ENCODE measurements at places on chromosomes 1 and 21.

DNA sequence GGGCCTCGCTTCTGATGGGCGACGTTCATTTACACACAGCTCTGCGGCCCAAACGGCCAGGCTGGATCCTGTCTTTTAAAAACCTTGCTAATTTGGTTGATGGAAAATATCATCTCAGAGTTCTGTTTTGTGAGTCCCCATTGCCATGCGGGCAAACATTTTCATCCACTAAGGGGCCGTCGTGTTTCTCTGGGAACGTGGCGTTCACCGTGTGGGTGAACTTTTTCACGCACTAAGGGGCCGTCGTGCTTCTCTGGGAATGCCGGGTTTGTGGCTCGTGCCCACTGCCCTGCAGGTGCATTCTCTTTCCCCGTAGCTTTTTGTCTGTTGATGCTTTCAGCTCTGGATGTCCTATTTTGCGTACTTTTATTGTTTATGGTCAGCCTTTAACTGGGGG lies 6.8 kb downstream of the COL18A1 start:
- no peak for DNase-seq

DNA sequence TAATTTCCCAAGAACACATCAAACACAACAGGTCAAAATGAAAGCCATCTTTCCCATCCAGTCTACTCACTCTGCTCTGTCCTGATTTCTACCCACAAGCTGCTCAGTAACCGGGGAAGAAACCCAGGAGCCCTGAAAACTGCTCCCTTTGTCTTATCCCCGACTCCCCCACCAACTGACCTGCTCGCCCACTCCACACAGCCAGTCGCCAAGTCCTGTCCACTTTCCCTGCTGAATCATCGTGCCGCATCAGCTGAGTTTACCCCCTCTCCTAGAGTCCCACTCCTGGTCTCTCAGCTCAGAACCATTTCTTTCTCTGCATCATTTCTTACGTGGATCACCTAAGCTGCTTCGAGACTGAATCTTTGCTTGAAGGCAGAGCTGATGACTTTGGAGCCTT lies 11.2 kb upstream of the RCAN1 start:
- no peak for DNase-seq

- no peak for DNase-seq
Observed at GRCh38 chr1:1920057-1920607, 1.1 kb upstream of the TMEM52 start.

DNA sequence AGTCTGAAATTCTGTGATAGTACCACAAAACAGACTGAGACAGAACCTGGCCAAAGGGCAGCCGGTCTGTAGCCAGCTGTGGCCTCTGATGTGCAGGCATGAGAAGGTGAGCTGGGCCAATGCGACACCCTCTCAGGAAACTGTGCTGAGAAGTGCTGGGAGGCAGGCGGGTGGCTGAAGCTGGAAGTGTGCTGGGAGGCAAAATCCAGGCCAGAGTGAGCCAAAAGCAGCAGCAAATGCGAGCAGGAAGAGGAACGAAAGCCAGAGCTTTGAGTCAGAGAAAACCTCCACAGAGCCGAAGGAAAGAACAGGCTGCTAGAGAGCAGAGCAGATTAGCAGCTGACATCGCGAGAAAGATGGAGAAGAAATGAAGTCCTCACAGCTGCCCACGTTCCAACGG lies 10.2 kb upstream of the ATP13A2 start:
- DNase-seq: no peak

- no peak for DNase-seq
Observed at GRCh38 chr1:152148981-152149380, 10.0 kb downstream of the RPTN start.

DNA sequence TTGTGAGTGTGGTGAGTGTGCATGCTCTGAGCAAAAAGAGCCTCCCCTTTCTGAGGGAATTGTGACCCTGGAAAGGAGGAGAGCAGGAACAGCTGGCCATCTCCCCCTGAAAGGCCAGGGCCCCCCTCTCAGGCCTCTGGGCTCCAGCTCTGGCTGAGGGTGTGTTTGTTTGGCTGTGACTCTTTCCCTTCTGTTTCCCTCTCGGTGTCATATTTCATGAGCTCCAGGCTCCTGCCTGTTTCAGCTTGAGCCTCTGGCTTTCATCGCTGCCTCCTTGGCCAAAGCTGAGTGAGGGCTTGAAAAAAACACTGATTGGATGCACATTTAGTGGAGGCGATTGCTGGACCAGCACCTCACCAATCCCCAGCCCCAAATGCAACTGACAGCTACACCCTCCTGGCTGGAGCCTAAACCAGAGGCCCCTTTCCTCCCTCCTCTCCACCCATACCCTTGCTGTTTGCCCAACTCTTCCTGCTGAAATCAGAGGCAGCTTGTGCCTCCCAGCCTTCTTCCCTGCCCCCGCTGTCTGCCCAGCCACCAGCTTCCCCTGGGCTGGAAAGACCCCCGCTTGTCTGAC lies 64.1 kb downstream of the DDR2 start:
- DNase-seq: no peak

- DNase-seq: no peak
Observed at GRCh38 chr1:231522038-231522437, 6.4 kb upstream of the TSNAX start.

- DNase-seq: no peak
Observed at GRCh38 chr1:93746021-93746812, 64.6 kb upstream of the BCAR3 start.

- DNase-seq: no peak
Observed at GRCh38 chr21:44815225-44815624, 2.6 kb downstream of the SUMO3 start.

DNA sequence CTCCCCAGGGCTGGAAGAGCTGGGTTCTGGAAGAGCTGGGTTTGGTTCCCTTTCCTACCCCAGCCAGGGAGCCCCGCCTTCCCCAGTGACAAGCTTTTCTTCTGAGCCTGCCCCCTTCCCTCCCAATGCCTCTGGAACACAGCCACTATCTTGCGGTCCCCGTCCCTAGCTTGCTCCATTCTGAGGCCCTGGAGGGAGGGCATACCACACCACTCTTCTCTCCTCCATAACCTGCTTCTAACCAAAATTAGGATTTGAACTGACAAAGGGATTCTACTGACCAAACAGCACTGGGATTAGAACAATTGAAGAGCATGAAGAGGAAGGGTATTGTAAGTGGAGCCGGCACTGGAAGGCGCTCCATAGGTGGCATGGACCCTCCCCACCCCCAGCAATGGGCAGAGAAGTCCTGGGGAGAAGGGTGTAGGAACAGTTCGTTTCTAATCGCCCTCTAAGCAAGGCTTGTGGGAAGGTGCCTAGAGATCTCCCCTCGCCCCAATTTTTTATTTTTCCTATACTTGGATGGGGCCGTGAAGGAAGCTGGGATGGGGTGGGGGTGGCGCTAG lies 690 bp downstream of the C1orf216 start:
- DNase-seq: no peak

- DNase-seq: no peak
Observed at GRCh38 chr1:12067900-12068821, 5.1 kb downstream of the TNFRSF8 start.

DNA sequence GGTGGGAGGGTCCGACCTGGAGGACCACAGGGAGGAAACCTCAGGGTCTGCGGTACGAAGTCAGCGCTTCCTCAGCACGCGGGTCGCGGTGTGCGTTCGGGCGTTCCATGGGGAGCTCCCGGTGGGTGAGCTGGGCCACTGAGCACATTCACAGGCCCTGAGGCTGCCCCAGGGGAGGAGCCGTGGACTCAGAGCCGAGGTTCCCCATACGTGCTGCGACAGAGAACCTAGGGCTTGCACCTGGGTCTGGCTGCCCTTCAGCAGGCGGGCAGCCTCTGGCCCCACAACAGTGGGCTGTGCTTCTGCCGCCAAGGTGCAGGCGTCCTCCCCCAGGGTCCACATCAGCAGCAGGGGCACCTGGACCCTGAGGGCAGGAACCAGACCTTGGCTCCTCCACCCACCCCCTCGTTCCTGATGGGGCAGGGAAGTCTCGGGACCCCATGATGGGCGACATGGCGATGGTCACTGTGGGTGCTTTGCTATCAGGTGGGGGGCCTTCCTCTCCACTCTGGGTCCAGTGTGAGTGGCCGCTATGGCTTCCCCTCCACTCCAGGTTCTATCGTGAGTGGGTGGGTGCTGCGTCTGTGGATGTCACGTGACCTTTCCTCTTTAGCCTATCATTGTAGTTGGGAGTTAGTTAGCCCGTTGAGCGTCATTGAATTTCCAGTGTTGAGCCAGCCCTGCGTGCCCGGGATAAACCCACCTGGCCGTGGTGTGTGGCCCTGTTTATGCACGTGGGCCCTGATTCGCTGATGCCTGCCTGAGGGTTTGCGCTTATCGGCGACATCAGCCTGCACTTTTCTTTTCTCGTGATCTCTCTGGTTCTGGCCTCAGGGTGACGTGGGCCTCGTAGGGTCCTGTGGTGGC lies 27.9 kb downstream of the FTCD start:
- no peak for DNase-seq

- no peak for DNase-seq
Observed at GRCh38 chr1:8427493-8427892, 109.6 kb downstream of the SLC45A1 start.

DNA sequence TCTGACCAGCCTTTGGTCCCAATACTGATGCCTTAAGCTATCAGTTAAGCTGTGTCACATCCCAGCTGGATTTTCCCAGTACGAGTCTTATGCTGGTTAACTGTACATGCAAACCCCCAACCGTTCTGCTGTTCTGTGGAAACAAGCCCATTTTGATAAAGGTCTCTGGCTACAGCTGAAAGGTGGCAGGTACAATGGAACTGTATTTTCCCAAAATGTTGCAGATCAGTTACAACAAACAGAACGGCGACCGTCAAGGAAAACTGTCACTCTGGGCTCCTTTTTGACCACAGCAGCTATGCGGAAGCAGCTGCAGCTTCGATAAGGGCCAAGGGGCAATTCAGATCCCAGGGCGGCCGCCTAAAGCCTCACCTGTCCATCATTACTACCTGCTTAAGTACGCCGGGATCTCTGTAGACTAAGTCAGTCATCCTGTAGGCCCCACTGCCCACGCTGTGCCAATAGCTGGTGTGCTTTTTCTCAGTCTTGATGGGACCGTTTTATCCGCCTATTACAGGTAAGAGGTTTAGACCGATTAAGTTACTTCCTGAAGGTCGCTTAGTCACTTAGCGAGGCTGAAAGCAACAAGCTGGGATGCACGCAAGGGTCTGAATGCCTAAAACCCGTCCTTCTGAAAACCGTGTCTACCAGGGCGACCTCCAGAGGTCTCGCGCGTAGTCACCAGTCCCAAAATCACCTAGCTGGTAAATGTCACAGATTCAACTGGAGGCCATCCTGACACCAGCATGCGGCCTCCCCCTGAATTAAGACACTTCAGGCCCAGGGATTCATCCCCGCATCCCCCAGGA lies 11.1 kb upstream of the RAB42 start:
- DNase-seq: no peak

- DNase-seq: no peak
Observed at GRCh38 chr1:63276624-63277023, 45.7 kb upstream of the FOXD3 start.

- DNase-seq: no peak
Observed at GRCh38 chr1:180250883-180251509, 20.9 kb downstream of the LHX4 start.

DNA sequence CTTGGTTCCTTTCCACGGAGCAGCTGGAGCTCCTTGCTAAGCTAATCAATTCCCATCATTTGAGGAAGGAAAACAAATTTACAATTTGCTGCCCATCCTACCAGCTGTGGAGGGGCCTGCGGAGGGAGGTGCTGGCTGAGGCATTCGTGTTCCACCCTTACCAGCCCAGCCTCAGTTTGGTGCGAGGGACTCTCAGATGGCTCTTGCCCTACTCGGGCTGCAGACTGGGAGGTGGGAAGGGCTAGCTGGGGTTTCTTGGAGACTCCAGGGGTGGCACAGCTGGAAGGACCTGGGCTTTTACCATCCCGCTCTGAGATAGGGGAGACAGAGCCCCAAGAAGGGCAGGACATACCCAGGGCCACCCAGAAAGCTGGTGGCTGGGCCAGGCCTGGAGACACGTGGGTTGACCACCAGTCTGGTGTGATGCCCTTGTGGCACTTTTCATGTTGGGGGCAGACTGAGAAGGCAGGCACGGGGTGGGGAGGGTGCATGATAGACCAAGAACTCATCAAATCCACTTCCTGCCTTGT lies 17.7 kb downstream of the DISP3 start:
- no peak for DNase-seq

GRCh38 chr1:161082996-161083747 lies 6.2 kb downstream of the NECTIN4 start:
- no peak for DNase-seq

DNA sequence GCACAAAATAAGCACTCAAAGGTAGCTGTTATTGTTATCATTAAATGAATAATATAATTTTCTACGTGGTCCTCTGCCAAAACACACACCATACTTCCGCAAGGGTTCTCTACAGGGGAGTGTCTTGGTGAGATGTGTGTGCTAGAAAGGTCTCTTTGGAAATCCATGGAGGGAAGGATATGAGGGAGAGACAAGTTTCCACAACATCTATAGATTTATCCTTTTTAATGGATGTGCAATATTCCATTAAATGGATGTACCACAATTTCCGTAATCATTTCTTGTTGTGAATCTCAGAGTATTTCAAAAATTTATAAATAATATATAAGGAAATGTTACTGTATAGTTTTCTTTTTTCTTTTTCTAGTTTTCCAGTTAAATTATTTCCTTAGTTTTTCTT lies 2.6 kb upstream of the TNFRSF8 start:
- no peak for DNase-seq

DNA sequence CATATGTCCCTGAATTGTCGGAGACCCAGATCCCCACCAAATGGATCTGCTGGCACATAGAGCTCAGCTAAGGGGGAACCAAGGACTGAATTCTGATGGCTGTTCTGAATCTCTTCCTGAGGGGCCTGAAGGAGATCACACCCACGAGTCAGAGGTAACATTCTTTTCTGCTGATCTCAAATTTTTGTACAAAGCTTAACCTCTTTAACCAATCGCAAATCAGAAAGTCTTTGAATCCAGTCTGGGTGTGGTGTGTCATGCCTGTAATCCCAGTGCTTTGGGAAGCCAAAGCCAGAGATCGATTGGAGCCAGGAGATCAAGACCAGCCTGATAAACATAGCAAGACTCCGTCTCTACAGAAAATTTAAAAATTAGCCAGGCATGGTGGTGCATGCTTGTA lies 62.8 kb upstream of the PRRC2C start:
- no peak for DNase-seq

- no peak for DNase-seq
Observed at GRCh38 chr1:6188466-6188865, 8.3 kb upstream of the CHD5 start.

DNA sequence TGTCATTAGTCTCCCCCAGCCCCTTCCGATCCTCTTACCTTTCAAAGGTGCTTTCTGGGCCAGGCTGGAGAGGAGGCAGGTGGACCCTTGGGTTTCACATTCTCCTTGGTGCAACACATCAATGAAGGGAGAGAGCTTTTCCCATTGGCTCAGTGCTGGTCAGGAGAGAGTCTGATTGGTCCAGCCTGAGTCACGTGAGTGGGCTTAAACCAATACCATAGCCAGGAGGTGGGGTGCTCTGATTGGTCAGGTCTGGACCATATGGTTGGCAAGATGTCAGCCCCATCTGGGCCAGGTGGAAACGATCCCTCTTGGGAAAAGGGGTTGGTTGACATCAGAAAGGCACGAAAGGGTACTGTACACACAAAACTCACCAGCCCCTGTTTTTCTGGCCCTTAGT lies 44.8 kb upstream of the ABCG1 start:
- no peak for DNase-seq

Data from stimulated activated CD4-positive, alpha-beta T cell treated with anti-CD3 and anti-CD28 coated beads, Interleukin-1b, Interleukin-23, amount 100 ng/mL, for 24 hours (primary cell).